T-helper 1 cell treated with Interleukin-12 subunit alpha and Interleukin-12 subunit beta and Interleukin-4 antibody, amounts not matched to agents 30 ng/mL and 1 ng/mL, for 36 hours (primary cell): ENCODE measurements at places on chromosomes 11 and 22. TPM values are rescaled to one million over a fixed set of nuclear protein-coding genes. Genes with fewer than 3 reads are reported as not detected.

HEPACAM gene
- total RNA-seq: not detected in 2 replicates

GCAT gene
- 15.5 and 16.6 TPM in 2 replicates for total RNA-seq

MOGAT2 gene
- total RNA-seq: not detected in 2 replicates

OR8A1 gene
- total RNA-seq: not detected in 2 replicates

KCNE3 gene
- total RNA-seq: 0.41 TPM in 1 of 2 replicates, not detected in the other

BAIAP2L2 gene
- 0.61 and 0.78 TPM in 2 replicates for total RNA-seq

C11orf21 gene
- 20.4 and 21.2 TPM in 2 replicates for total RNA-seq

SCN3B gene
- not detected in 2 replicates for total RNA-seq

CDPF1 gene
- total RNA-seq: 9.9 and 10.9 TPM in 2 replicates

RNF121 gene
- 37.3 and 41.2 TPM in 2 replicates for total RNA-seq

PGGHG gene
- total RNA-seq: 235 and 236 TPM in 2 replicates

ADM gene
- total RNA-seq: 0.49 and 0.64 TPM in 2 replicates

APOA5 gene
- total RNA-seq: not detected in 2 replicates

HEPHL1 gene
- not detected in 2 replicates for total RNA-seq

UBQLNL gene
- 0.12 and 0.34 TPM in 2 replicates for total RNA-seq

LUZP2 gene
- not detected in 2 replicates for total RNA-seq

MMP12 gene
- not detected in 2 replicates for total RNA-seq

RFPL1 gene
- 0.15 TPM in 1 of 2 replicates, not detected in the other for total RNA-seq

SCT gene
- not detected in 2 replicates for total RNA-seq

TMEM121B gene
- total RNA-seq: 0.24 and 0.27 TPM in 2 replicates

SCGB1D2 gene
- not detected in 2 replicates for total RNA-seq

JAML gene
- 53.1 and 55.6 TPM in 2 replicates for total RNA-seq

FGF19 gene
- not detected in 2 replicates for total RNA-seq

NADSYN1 gene
- total RNA-seq: 120 and 125 TPM in 2 replicates

GGTLC2 gene
- total RNA-seq: not detected in 2 replicates

PAMR1 gene
- total RNA-seq: not detected in 2 replicates

OR51B5 gene
- total RNA-seq: not detected in 2 replicates

LMO2 gene
- 0.12 TPM in 1 of 2 replicates, not detected in the other for total RNA-seq

TEF gene
- 3.8 and 4.4 TPM in 2 replicates for total RNA-seq

RHBDD3 gene
- total RNA-seq: 44.8 and 48.0 TPM in 2 replicates

NNMT gene
- not detected in 2 replicates for total RNA-seq

TRIM51 gene
- not detected in 2 replicates for total RNA-seq

APOL3 gene
- 221 and 234 TPM in 2 replicates for total RNA-seq

SAA2 gene
- total RNA-seq: 0.27 TPM in 1 of 2 replicates, not detected in the other

MPPED2 gene
- not detected in 2 replicates for total RNA-seq

MMP7 gene
- not detected in 2 replicates for total RNA-seq

RAB3IL1 gene
- total RNA-seq: 0.34 and 0.41 TPM in 2 replicates

NXPE2 gene
- not detected in 2 replicates for total RNA-seq

CARD10 gene
- total RNA-seq: not detected in 2 replicates

KLHL35 gene
- total RNA-seq: 0.85 and 0.96 TPM in 2 replicates
